ENCODE measurements at places on chromosomes 3 and 15.
A peak's percentile ranks its signal among the peaks of the same experiment; 100 is the strongest.

- no peak for DNase-seq
These were observed 137.4 kb downstream of the MBNL1 start for GRCh38 chr3:152405915-152406802.

DNA sequence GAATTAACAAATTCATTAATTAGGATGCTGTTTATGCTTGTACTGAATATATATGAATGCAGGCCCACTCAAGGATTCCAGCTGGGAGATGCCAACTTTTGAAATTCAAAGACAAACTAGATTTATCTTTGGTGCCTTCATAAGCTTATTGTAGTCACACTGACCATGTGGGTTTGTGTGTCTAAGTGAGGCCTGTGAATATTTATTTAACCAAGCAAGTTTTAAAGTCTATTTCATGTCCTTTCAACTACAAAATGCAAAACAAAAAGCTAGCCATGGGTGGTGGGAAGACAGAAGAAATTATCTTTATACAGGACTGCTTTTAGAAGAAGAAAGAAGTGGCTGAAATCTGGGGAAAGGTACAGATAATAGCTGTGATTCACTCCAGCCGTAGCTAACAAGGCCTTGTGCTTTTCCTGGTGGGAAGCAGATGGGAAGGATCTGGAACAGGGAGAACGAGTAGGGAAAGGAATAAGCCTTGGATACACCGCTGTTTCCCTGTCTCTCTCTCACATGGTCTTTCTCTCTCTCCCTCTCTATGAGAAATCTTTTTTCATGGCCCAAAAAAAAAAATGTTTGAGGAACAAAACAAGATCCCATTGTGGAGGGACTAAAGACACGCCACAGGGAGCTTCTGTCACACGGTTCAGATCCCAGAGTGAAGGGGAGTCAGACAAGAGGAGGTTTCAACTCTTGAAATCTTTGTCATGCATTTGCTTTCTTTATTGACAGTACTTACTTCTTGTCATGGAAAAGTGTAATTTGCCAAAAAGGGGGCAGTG, 225.5 kb downstream of the RORA start:
- DNase-seq = no peak

- no peak for DNase-seq
These were observed 160.5 kb downstream of the GREM1 start for GRCh38 chr15:32878342-32878741.

GRCh38 chr3:174431717-174432116, 427.4 kb upstream of the NAALADL2 start:
- DNase-seq = no peak

DNA sequence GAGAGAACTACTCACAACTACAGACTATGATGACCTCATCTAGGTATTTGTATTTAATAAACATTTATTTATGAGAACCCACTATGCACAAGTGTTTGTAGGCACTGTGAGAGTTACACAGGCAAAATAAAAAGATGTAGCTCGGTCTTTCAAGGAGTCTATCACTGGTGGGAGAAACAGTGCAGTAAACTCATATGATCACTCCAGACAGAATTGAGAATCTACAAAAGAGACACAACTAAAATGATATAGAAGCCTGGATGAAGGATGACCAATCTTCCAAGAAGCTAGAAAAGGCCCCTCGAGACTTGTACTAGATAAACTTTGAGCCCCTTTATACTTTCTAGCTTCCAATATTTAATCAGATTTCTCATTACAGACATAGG, 70.2 kb upstream of the ZBTB20 start:
- no peak for DNase-seq

GRCh38 chr3:170806141-170806540, 63.9 kb downstream of the RPL22L1 start:
- no peak for DNase-seq

DNA sequence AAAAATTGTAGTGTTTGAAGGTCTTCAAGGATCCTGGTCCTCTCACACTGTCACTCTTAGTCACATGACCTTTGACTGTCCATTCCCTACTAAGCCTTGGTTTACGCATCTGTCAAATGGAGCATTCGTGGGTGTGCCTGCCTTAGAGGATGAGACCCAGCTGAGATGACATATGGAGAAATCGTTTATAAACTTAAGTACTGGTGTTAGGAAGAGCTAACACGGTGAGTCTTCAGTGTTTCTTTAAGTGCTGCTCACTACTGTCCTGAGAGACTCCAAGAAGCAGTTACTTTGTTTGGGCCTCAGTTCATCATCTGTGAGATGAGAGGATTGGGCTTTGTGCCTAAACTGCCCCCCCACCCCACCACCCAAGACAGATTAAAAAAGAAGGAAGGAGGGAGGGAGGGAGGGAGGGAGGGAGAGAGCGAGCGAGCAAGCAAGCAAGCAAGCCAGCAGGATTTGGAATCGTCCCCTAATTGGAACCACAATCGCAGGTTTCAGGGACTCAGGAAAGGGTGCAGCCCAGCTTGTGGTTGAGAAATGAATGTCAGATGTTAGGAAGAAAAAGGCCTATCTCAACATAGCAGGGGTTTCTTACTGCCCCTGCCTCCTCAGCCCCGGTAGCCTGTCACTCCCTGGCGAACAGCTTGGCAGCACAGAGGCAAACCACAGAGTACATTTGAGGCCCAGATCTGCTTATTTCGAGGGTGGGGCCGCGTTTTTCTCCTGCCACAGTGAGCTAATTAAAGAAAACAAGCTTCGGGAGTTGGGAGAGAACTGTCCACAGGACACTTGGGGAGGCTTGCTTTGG, 32.7 kb downstream of the SMAD3 start:
- no peak for DNase-seq

DNA sequence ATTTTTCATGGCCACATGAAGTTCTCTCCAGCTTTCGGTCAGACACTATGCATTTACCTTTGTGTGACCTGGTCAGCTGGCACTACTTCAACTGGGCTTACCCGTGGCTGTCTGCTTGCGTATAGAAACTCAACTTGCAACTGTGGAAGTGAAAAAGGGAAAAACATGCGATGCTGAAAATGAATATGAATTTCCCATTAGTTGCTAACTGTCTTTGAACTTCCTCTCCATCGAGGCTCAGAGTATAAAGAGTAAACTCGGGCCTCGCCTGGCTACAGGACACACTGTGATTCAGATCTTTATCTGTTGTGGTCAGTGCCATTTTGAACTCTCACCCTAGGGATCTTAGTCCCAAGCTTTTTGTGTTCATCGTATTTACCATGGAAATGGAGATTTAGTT, 26.8 kb downstream of the NFKBIZ start:
- no peak for DNase-seq

DNA sequence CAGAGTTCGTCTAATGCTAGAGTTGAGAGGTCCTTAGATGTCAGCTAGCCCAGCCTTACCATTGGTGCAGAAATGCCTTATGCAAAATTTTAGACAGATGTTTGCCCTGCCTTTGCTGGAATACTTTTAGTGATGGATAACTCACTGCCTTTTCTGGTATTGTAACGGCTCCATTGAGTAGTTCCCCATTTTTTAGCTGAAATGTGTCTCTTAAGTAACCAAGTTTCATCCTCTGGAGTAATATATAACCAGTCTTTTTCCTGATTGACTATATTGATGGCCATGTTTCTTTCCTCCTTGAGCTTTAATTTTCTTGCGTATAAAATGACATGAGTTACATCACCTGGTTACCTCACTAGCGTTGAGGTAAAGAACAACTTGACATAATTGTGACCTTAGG, 45.0 kb downstream of the SNRK start:
- no peak for DNase-seq

DNA sequence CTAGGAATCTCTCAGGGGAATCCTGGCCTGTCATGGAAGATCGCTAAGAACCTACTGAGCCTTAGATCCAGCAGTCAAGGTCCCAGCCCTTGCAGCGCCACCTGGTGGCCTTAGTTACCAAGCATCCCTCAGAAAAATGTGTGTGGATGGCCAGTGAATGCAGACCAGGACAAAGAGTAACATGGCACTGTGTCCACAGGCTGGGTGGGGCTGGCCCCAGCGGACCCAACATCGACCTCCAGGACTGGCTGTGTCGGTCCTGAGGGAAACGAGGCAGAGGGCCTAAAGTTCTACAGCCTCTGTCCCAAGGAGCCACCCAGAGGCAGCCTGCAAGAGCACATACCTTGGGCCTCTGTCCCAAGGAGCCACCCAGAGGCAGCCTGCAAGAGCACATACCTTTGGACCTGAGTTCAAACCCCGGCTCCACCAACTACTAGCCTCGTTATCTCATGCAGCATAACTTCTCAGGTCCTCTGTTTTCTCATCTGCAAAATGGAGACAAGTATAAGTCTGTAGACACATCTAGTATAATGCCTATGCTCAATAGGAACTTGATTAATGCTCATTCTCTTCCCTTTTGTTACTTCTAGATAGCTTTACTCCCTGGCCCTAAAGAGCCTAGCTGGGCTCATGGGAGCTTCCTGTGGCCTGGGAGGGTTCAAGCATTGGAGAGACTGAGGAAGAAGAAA, 57.5 kb upstream of the HERC1 start:
- peak; percentile 14 for DNase-seq

DNA sequence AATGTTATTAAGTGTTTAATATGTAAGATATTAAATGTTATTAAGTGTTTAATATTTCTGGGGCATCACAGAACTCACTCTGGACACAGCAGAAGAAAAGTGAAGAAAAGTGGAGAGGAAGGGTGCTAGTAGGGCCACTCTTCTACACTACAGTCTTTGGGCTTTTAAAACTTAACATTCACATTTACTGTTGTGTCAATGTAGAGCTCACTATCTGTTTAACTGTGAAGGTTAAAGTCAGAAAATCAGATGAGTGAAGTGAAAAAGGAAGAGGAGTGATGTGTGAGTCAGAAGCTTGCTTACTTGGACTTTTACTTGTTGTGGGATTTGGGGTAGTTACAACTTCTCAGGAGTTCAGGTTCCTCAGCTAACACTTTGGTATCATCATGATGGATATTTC, 145.3 kb upstream of the DNAJC19 start:
- DNase-seq = no peak

DNA sequence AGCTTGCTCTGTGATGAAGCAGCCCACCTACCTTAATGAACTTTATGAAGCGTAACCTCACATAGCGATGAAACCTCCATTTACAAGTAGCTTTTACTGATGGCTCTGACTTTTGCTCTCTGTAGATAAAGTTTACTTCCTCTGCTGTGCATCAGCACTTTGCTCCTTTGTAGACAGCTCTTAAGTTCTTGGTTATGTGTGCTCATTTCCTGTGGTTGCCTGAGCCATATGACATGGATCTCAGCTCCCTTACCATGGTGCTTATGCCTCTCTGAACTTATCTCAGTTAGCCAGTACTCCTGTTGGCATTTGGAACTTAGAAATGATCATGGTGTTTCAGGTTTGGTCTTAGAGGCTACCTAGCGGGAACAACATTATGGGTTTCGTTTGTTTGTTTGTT, 7.8 kb downstream of the MFSD1 start:
- DNase-seq = no peak

DNA sequence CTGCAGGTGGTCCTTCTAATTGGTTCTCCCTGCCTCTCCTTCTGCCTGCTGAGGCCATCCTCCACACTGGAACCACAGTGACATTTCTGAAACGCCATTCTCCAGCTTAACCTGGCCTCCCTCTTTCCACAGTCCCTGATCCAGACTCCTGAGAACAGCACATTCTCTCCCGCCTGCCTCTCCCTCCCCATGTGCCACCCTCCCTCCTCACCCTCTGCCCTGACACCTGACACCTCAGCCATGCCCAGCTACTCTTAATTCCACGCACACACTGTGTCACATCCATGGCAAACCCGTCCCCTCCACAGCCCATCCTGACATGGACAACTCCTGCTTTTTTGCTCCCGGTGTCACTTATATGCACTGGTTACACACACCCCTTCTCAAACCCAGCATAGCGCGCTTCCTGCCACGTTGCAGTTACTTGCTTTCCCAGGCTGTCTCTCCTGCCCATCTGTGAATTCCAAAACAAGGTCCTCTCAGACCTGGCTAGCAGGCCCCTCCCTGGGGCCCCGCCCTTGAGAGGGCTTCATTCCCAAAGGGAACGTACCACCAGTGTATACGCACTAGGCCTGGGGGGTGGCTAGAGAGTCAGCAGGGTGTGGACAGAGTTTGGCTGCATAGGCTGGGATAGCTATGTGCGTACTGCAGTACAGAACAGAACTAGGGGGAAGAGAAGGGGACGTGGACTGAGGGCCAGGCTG, 92.7 kb upstream of the BLM start:
- no peak for DNase-seq

- DNase-seq = no peak
These were observed 20.0 kb downstream of the IDH2 start for GRCh38 chr15:90082140-90082715.

DNA sequence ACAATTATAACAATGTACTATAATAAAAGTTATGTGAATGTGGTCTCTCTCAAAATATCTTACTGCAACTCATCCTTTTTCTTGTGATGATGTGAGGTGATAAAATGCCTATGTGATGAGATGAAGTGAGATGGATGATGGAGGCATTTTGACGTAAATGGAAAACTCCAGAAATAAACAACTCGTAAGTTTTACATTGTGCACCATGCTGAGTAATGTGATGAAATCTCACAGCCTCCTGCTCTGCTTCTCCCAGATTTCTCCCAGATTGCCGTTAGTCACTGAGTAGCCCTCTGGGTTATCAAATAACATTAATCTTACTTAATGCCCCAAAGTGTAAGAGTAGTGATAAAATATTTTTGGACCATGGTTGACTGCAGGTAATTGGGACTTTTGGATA, 64.8 kb upstream of the SLCO2A1 start:
- DNase-seq = no peak

DNA sequence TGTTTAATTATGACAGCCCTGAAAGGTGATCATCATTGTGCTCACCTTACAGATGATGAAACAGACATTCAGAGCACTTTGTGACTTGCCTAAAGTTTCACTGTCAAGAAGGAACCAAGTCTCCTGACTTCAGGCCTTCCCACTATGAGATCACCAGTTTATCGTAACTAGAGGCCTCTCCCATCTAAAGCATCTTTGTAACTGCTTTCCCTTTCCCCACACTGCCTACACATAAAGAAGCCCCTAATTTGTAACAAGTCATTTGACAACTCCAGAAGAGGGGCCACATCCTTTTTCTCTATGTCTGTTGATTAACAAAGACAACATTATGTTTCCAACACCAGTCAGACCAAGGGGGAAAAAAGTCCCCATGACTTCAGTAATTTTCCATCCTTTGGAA, 1.1 kb downstream of the KLHL6 start:
- no peak for DNase-seq

DNA sequence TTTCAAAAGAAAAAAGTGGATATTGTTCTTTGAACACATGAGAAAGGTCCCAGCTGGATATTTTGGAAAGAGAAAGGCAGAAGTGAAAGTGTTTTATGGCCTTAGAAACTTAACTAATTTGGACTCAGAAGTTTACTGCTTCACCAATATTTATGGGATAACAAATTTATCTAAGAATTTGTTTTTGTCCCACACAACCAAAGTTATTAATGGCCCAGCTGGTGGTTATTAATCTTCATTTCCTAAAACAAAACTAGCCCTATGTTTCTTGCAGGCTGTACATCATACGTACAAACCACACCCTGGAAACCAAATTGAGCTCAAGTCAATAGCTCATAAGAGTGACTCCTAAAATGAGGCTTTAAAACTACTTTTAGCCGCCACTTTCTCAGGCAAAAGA, 372.9 kb upstream of the LMCD1 start:
- no peak for DNase-seq

GRCh38 chr15:78365917-78366316, 25.8 kb downstream of the CRABP1 start:
- DNase-seq = no peak
